ENCODE measurements at places on chromosomes 2 and 18.

DNA sequence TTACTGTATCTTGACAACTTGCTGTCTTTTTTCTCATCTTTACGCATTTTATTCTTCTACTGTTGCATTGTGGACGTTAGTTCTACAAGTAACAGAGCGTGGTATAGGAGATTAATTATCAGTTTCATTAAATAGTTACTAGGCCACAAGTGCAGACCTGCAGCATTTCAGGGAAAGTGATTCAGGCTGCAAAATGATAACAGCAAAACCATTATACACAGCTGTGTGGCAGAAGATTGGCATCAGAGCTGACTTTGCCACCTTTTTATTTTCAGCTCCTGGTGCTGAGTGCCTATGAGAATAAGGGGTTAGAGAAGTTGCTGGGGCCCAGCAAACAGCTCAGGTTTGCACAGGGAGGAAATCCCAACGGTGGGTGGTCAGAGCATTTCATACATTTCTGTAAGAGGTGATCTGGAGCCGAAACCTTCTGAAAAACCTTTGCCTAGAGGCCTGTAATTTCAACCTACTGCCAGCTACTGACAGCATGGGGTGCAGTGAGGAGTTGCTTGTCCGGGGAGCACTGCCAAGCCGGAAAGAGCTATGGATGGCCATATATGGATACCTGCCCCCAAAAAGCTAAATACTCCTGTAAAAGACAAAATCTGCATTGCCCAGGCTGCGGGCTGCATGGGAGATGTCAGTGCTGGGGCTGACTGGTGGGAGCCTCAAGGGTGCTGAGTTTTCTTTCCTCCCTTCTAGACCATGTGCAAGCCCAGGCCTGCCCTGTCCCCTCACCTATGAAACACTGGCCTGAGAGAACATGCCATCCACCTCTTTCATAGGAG, 2.7 kb upstream of the CCBE1 start:
- DNase-seq = no peak

- no peak for DNase-seq
These were observed 99.3 kb upstream of the PXDN start for GRCh38 chr2:1843646-1844045.

GRCh38 chr18:10230072-10230471, 224.4 kb upstream of the APCDD1 start:
- DNase-seq = no peak

DNA sequence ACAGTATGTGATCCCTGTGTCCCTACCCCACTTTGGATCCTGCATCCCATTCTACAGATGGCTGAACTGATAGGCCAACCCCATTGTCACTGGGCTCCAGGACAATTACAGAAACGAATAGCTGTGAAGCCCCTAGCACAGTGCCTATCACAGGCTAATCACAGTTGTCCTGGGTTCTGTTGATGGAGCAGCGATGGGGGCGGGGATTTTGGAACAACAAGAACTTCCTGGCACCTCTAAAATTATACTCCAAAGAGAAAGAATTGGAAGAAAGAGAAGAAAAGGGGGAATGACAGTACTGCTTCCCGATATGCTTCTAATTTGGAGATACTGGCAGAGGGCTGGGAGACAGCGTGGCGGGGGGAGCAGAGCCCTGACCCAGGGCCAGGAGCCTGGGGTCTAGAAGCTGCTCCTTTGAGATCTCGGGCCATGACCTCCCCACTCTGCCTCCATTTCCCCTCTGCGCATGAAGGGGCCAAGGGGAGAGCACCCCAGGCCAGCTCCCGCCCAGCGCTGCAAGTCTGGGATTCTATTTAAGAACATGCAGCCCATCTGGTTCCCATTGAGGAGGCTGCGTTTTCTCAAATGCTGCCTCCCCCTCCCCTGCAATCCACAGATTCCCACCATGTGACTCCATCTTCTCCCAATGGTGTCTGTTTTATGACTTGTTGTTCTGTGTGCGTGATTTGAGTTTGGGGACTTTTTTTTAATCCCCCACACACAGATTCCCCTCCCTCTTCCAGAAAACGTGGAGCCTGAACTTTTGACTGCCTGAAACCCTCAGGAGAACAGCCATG, 202.7 kb downstream of the CYP26B1 start:
- DNase-seq = no peak

- DNase-seq = no peak
These were observed 1233.2 kb upstream of the ZEB2 start for GRCh38 chr2:145753041-145753608.

GRCh38 chr2:77737236-77737635, 215.1 kb upstream of the LRRTM4 start:
- DNase-seq = no peak

DNA sequence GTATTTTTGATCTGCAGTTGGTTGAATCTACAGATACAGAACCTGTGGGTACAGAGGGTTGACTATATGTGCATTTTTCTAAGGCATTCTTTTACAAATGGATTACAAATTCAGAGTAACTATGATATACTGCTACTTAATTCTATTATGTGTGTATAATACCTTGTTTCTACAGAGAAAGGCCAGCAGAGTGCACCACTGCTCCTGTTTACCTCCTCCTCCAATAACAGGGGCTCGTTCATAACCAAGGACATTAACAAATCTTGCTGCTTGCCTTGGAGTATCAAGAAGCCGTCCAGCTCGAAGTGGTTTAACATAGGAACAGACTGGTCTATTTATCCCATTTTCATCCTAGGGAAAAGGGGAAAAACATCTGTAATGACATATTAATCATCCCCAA, 16.4 kb downstream of the CEP76 start:
- no peak for DNase-seq

- no peak for DNase-seq
These were observed 136.2 kb downstream of the CDH2 start for GRCh38 chr18:28040716-28041115.

DNA sequence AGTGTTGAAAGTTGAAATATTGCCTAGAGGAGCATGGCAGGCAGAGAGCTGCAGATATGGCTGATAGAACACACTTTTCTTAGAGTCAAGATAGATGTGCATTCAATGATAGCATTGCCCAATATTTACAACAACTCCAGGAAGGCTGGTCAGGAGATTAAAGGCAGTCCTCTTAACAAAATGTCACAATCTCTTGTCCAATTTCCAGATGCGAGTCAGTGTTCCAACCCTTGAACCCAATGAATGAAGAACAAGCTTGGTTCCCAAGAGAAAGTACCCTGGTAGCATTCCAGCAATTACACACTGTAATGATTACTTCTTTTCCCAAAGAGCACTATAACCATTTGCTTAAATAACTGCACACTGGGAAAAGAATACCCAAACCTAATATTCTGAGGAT, 839.4 kb upstream of the VRK2 start:
- DNase-seq = no peak

DNA sequence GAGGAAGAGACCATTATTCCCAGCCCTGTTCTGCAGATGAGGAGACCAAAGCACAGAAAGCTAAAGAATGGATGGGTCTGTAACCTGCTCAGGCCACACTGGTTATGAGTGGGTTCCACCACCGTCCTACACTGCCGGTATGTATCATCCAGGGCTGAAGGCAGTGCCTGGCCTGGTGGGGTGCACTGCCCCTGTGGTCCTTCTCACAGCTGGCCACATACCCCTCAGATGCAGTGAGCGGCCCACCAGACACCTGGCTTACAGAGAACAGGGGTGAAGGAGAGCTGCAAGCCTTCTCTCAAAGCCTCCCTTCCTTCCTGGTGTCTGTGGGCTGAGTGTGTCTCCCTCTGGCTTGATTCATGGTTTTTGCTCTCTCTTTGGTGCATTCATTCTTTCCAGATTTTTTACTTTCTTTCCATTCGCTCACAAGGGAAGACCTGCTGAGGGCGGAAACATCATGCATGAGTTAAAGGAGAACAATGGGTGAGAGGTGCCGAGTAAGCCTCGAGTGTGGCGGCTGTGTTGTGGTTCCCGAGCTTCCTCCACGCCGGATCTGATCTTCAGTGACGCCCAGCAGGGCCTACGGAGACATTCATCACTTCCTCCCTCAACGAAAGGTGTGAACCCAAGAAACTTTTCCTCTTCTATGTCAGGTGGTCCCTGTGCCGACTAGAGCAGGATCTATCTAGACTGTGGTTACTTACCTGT, 62.1 kb upstream of the REL start:
- peak; percentile 83 for DNase-seq

- DNase-seq = no peak
These were observed 636.0 kb upstream of the LRATD1 start for GRCh38 chr2:13996527-13996926.

- DNase-seq = no peak
These were observed 1527.4 kb downstream of the LRP1B start for GRCh38 chr2:140603416-140603815.

GRCh38 chr2:191831410-191831994, 15.4 kb downstream of the CAVIN2 start:
- DNase-seq = no peak

DNA sequence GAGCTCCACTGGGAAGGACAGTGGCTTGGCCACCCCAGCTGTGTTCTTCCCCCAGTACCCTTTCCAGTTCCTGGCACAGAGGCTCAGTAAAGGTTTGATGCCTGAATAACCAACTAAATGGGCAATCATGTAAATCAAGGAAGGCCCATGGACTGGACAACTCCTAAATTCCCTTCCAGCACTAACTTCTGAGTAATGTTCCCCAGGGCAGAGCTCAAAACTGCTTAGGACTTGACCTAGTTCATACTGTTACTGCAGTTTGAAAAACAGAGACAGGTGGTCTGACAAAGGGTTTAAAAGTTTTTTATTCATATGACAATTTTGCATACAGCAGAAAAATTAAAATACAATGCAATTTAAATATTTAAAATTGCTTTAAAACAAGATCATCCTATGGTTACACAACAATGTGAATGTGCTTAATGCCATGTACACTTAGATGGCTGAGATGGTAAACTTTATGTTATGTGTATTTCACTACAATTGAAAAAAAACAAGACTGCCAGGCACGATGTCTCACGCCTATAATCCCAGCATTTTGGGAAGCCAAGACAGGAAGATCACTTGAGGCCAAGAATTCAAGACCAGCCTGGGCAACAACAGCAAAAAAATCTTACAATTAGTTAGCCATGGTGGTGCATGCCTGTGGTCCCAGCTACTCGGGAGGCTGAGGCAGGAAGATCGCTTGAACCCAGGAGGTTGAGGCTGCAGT, 26.2 kb downstream of the PCBP1 start:
- DNase-seq = no peak

GRCh38 chr2:3965953-3966352, 262.6 kb downstream of the DCDC2C start:
- DNase-seq = no peak

- DNase-seq = no peak
These were observed 386.5 kb upstream of the DCC start for GRCh38 chr18:51953521-51953920.

DNA sequence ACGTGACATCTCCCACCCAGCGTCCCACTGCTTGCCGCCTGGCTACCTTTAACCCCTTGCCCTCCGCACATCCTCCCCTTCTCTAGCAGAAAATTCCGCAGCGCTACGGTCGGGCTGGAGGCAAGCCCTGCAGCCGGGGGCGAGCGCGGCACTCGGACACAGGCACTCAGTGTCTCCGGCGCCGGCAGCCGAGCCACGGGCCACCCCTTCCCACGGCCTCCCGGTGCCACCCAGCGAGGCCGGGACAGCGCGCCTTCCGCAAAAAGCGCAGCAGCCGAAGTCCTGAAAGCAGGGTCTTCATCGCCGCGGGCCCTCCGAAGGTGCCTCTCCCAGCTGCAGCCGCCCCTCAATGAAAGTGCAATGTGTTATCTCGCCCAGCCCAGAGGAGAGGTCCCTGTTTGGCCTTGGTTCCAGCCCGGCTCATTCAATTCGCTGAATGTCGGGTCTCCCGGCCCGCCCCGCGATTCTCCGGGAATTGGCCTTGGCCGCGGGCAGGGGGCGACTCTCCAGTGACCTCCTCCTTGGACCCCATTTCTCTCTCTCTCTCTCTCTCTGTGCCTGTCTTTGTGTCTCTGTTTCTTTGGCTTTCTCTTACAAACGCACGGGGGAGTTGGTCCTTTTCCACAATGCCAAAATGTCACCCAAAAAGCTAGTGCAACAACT, 1.1 kb downstream of the DLGAP1 start:
- no peak for DNase-seq

GRCh38 chr2:98713332-98714015, 17.5 kb downstream of the MGAT4A start:
- DNase-seq = no peak

- DNase-seq = no peak
These were observed 101.9 kb upstream of the NRP2 start for GRCh38 chr2:205580212-205580987.

GRCh38 chr18:58662118-58662517, 9.1 kb upstream of the MALT1 start:
- no peak for DNase-seq

GRCh38 chr2:233565685-233566140, 869 bp downstream of the USP40 start:
- DNase-seq = no peak

GRCh38 chr18:78975292-78975691, 4.3 kb upstream of the SALL3 start:
- no peak for DNase-seq

DNA sequence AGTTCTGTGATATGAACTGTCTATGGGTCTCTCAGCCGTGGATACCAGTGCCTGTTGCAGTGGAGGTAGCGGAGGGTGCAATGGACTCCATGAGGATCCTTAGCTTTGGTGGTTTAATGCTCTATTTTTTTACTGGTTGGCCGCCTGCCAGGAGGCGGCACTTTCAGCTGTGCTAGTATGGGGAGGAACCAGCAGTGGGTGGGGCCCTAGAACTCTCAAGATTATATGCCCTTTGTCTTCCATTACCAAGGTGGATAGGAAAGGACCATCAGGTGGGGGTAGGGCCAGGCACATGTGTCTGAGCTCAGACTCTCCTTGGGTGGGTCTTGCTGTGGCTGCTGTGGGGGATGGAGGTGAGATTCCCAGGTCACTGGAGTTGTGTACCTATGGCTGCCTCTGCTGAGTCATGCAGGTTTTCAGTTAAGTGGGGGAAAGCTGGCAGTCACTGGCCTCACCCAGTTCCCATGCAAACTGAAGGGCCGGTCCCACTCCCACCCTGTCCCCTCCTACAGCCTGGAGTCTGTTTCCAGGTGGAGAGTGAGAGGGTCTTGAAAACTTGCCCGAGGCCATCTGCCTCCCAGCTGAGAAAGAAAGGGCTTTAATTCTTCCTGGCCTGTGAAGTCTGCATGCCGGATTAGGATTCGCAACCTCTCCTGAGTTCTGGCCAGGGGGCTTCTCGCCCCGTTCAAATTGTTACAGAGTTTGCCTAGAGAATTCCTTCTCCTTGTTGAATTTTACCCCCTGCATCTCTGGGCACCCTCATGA, 14.5 kb downstream of the KCNS3 start:
- no peak for DNase-seq

GRCh38 chr2:218895326-218895725, 14.7 kb downstream of the WNT10A start:
- DNase-seq = no peak

DNA sequence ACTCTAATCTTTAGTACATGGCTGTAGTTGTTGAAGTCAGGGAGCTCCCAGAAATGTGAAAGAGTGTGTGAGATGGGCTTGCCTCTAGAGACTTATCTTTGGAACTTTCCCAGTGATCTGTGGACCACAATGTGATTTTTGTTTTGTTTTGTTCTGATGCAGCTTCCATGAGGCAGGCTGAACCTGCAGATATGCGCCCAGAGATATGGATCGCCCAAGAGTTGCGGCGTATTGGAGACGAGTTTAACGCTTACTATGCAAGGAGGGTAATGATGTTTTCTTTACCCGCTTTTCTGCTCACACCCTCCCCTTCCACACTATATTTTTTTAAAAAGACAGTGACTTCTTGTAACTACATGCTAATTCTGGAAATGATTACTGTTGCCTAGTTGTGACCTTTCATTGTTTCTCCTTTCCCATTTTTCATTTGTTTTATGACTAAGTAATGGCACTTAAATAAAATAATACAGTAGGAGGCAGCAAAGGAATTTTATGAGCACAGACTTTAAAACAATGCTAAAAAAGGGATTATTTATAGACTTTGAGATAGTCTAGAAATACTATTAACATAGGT, 29.3 kb downstream of the BCL2L11 start:
- DNase-seq = no peak

Data from activated naive CD4-positive, alpha-beta T cell treated with Interleukin-2 at 50 U/mL for 16 hours (primary cell).